ENCODE measurements at places on chromosomes 16 and 17.
A peak's percentile ranks its signal among the peaks of the same experiment; 100 is the strongest.

GRCh38 chr17:4492721-4493561 is 5.7 kb upstream of the SPNS2 start:
- peak; percentile 78 for DNase-seq

GRCh38 chr17:40718930-40719329 is 15.4 kb upstream of the KRT24 start:
- peak; percentile 60 for DNase-seq

- DNase-seq: no peak
Measured at GRCh38 chr16:4319454-4320421, 3.9 kb downstream of the GLIS2 start.

DNA sequence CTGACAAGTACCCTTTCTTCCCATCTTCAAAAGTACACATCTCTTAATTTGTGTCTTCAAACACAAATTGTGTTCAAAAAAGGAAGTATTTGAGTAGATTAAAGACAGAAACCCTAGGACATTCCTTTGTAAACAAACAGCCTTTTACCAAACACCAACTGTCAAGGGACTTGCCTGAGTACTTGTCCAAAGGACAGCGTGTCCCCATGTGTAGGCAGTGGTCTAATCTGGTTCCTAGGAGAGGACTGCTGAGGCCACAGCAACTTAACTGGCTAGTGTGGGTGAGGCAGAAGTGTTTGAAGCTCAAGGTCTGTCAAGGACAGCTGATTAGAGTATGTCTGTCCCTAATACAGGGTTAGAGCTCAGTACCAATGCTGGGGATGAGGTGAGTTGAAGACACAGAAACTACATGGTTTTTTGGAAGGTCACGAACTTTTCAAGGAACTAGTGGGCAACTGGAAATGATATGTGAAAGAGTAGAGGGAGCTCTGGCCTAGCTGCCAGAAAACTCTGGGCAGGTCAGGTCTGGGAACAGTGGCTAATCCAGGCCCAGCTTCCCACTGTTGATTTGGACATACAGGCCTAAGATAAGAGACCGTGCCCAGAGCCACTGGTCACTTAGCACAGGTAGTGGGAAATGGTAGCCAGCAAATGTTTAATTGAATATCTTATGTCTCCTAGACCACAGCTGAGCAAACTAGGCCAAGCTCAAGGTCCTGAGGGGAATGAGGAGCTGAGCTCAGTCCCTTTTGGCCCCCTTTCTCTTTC is 10.1 kb downstream of the HMOX2 start:
- DNase-seq: no peak

- DNase-seq: no peak
Measured at GRCh38 chr17:55770196-55770870, 19.5 kb downstream of the PCTP start.

All from Calu3 (cell line).